Immature natural killer cell (primary cell): ENCODE measurements at places on chromosomes 3 and 15. TPM values are rescaled to one million over a fixed set of nuclear protein-coding genes. Genes with fewer than 3 reads are reported as not detected.

GRCh38 chr3:179299999-179300613 is 22.7 kb upstream of the ZNF639 start:
- DNase-seq = no peak

DNA sequence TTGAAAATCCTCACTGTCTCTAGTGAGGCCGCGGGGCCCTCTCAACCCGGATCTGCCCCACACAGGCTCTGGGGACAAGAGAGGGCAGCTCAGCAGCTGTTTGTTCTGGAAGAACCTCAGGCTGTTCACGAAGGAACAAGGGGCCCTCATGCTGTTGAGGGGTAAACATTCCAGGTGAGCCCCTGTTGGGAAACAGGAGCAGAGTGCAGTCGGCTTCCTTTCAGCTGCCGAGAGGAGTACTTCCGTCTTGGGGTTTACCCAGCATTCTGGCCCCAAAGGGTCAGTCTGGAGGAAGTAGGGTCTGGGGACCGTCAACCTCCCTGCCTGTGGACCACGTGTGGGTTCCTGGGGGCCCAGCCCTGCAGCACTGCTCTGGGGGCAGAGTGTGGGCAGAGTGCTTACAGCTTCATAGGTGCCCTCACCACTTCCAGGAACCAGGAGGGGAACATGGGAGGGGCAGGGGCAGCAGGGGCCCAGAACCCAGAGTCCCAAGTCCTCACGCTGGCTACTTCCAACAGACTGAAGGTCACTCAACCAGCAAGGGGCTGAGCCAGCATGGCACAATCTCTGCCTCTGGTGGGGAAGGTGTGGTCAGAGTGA is 49.2 kb upstream of the CTSH start:
- no peak for DNase-seq

- no peak for DNase-seq
Measured at GRCh38 chr15:70248116-70249025, 150.7 kb upstream of the TLE3 start.

GRCh38 chr3:50961386-50961785 is 286.7 kb downstream of the DOCK3 start:
- no peak for DNase-seq

DNA sequence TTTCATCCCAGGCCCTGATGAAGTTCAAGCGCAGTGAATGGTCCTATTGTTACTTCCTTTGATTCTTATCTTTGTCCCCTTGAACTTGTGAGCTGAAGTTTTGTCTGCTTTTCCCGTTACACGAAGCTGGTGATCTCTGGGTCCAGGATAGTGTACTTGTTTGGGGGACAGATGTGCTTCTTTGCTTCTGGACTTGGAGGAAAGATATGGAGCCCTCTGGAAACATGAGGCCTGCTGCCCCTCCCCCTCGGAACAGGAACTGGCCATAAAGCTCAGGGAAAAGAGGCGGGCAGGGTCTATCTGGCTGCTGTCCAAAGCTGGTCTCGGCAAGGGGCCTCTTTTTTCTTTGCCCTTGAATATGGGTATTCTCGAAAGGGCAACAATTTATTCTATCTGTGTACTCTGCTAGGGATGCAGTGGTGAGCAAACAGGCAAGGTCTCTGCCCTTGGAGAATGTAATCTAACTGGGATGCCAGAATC is 47.6 kb downstream of the IDH2 start:
- DNase-seq = no peak

- no peak for DNase-seq
Measured at GRCh38 chr3:73521734-73522336, 102.9 kb downstream of the PDZRN3 start.

GRCh38 chr3:15099364-15100098 is 583 bp upstream of the RBSN start:
- DNase-seq = no peak

DNA sequence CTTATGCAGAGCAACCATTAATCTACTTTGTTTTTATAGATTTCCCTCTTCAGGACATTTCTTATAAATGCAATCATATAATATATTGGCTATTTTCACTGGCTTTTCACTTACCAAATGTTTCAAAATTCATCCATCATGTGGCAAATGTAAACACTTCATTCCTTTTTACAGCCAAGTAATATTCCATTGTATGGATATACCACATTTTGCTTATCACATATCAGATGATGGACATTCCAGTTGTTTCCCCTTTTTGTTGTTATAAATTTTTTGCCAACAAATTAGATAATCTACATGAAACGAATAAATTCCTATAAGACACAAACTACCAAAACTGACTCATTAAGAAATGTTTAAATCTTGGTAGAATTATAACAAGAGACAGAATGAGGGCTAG is 79.8 kb upstream of the CSPG5 start:
- DNase-seq = no peak

The CELF6 gene
- 0.13 TPM for polyA plus RNA-seq

The DNAJC17 gene
- 34.7 TPM for polyA plus RNA-seq

The ZNF660 gene
- polyA plus RNA-seq = not detected

The ZNF445 gene
- polyA plus RNA-seq = 4.0 TPM

The AP3B2 gene
- not detected for polyA plus RNA-seq
